ENCODE measurements at places on chromosomes 3 and 15.

GRCh38 chr15:31328428-31328968, 1.9 kb downstream of the KLF13 start:
- peak; percentile 89 for DNase-seq

DNA sequence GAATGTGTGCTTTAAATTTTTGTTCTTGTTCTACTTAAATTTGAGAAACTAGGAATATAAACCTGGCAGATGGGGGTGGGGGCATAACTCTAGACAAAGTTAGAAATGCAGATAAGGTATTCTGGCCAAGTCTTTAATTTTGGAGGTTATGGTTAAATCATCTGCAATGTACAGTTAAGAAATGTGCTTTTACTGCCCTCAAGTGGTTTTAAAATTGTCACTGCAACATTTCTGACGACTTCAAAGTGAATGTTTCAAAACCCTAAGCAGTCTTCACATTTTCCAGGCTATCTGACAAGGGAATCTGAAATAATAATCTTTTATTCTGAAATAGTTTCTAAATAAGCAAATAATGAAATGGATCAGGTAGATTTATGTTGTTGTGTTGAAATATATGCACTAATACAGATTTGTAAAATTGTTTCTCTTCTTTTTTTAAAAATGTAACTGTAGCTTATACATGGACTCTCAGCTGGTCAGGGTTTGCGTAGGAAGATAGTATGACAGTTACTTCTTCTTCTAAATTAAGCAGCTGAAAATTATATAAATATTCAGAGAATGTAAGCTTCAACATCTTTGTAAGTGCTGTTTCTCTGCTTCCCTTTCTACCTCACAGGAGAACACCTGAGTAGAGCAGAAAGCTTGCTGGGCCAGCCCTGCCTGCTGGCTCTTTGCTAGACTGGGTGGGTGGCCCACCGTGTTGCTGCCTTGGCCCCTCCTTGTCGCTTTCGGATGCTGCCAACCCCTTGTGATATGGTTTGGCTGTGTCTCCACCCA, 45.0 kb downstream of the SUCNR1 start:
- peak; percentile 76 for DNase-seq

GRCh38 chr15:83430441-83430840, 16.7 kb upstream of the SH3GL3 start:
- DNase-seq: no peak

DNA sequence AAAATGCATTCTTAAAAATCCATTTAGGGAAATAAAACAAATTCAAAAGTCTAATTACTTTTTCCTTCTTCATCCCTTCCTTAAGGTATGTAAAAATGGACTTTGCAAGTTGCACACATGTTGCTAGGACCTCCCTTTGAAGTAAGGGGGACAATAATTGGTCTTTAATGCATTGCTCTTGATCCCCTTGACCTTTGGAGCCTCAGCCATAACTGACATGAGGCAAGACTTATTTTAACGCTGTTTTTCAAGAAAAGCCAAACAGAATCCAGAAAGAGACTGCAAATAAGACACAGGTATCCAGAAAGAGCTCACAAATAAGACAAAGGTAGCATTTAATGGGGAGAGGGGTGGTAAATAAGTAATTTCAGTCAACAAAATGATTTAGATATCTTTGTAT, 301.4 kb downstream of the ULK4 start:
- DNase-seq: no peak

DNA sequence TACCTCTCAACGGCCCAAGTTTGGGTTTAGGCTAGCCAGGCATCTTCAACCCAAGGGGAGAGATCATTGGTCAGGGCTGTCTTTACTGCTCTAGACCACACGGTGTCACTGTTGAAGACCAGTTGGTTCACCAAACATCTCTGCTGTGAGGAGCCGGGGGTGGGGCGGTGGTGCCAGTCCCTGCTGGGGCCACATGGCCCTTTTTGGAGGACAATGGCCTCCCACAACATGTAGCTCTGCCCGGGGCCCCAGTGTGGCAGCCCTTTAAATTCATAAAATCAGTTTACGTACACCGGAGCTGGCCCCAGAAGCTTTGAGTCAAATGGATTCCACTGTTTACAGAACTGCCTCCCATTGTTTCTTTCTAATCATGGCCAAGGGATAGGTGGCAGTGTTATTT, 19.1 kb upstream of the TM4SF18 start:
- peak; percentile 76 for DNase-seq

- no peak for DNase-seq
These were observed at the start of gene TMEM212 for GRCh38 chr3:171842864-171843518. TSS of gene TMEM212 (plus strand) at chr3:171843349. CDS start at chr3:171843384, 35 bp downstream.

DNA sequence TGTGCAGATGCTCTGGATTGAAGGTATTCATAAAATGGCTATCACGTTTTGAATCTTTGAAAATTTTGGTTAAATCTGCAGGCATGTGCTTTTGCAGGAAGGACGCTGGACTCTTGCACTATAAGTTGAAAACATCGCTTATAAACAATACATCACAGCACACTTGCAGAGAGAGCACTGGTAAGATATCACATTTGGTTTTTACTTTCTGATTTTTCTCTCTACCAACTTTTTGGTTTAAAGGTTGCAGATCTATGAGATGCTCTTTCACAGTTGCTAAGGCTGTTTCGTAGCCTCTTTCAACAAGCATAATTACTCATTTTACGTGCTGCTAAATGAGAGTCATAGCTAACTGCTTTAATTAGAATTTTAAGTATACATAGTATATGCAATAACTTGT, 724.4 kb upstream of the ARRDC4 start:
- no peak for DNase-seq

DNA sequence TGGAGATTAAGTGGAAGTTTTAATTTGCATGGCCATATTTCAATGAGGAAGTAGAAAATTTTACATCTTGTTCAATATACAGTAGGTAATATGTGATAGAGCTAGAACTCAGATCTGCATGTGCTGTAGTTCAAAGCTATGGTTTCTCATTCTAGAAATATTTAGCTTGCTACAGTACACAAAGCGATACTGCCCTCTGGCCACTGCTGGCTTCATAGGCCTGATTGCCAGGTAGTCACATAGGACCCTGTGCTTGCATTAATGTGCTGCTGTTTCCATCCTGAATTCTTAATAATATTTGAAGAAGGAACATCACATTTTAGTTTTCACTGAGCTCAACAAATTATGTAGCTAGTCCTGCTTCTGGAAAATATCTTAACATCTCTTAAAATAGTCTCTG, 87.0 kb downstream of the PLSCR2 start:
- no peak for DNase-seq
